ENCODE measurements at places on chromosomes 6 and 20.
A peak's percentile ranks its signal among the peaks of the same experiment; 100 is the strongest.

- no peak for DNase-seq
These were observed 34.8 kb upstream of the JAG1 start for GRCh38 chr20:10708351-10709185.

DNA sequence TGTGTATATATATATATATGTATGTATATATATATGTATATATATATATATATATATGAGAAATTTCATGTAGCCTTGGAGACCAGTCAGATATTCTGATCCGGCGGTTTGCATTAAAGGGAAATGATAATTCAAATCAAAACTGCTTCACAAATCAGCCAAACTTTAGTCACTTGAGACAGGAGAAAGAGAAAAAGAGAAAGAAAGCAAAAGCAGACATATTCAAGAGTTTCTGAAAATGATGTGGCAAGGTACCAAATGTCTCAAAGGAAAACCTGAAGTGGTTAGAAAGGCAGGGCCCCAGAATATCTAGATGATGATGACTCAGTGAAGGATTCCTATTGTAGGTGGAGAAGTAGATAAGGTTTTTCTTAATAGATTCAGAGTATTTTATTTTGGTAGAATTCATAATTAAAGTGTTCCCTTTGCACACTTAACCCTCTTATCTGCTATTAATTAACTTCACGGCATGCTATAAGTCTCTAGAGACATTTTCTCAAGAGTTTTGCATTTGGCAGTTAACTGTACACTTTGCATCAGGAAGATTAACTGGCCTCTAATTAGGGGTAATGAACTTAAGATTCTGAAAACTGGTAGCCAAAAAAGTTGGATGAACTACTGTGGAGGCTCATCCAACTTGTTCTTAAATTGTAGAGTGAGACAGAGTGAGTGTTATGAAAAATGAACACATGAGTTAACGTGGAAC lies 50.1 kb upstream of the ASF1A start:
- DNase-seq = no peak

DNA sequence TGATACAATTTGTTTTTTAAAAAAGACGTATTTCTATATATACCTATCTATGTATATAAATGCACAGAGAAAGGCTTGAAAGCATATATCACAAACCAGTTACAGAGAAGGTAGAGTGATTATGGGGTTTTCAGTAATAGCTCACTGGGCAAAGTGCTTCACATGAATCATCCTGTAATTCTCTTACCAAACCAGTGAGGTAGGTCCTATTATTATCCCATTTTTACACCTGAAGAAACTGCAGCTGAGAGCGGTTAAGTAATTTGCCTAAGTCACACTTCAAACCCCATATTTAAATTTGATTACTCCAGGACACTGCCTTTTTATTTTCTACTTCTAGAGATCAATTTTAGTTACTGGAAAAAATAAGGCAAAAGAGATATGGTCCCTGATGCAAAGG lies 4.4 kb downstream of the GSS start:
- DNase-seq = no peak

GRCh38 chr6:143757346-143757832 lies 79.6 kb downstream of the PHACTR2 start:
- no peak for DNase-seq

DNA sequence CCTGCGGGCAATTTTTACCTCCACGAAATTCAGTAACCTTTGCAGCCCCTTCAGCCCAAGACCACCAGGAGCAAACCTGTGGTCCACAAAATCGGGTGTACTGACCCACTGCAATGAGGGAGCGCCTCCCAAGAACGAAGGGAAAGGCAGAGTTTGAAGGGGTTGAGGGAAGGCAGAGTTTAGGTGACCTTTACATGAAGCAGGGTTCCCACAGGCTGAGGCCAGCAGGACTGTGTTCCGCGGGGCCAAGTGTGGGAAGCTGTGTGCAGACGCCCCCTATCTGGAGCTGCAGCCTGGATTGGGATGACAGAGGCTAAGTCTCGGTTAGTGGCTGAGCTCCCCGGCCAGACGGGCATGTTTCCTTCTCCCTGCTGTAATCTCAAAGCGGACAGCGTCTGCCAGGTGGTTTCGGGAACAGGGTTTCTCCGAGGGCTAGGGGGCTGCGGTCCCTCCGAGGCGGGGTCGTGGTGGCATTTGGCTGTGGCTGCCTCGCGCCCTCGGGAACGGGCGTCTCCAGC lies 826 bp upstream of the PYGB start:
- DNase-seq = peak; percentile 26

Measured in NCI-H1694 (cell line).